Neuronal stem cell (in vitro differentiated cells): ENCODE measurements at places on chromosomes 12 and 14.
A peak's percentile ranks its signal among the peaks of the same experiment; 100 is the strongest.

GRCh38 chr14:73474952-73475351, 15.8 kb upstream of the RIOX1 start:
- no peak for DNase-seq

- DNase-seq, result no peak
Observed at GRCh38 chr12:124194893-124195566, 99.9 kb upstream of the RFLNA start.

GRCh38 chr14:95255013-95255412, 64.7 kb downstream of the CLMN start:
- no peak for DNase-seq

DNA sequence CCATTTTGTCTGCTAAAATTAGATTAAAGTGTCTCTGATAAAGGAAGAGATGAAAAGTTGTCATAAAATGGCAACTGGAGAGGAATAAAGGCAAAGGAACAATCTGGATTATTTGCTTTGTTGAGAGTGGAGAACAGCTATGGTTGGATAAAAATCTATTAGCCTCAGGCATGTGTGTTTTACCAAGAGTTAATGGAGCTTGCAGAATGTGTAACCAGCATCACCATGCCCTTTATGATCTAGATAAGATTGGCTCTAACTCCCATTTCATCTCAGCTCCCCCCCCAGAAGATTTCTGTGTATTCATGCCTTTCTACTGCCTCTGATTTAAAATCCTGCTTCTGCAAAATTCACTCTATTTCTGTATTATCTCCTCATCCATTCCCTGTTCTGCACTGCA, 93.8 kb downstream of the GALC start:
- no peak for DNase-seq

DNA sequence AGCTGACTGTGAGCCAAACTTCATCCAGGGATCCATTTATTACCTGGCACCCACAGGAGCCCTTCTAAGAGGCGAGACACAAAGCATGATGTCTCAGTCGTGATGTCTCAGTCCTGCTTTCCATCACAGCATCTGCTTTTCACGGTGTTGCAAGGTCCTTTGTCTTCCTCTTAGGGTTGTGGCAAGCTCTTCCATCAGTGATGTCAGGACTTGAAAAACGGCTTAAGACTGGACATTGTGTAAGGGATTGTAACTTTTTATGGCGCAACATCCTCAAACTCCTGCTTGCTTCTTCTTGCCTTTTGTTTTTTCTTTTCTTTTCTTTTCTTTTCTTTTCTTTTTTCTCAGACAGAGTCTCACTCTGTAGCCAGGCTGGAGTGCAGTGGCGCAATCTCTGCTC, 586.5 kb upstream of the TMEM132C start:
- DNase-seq, result no peak

DNA sequence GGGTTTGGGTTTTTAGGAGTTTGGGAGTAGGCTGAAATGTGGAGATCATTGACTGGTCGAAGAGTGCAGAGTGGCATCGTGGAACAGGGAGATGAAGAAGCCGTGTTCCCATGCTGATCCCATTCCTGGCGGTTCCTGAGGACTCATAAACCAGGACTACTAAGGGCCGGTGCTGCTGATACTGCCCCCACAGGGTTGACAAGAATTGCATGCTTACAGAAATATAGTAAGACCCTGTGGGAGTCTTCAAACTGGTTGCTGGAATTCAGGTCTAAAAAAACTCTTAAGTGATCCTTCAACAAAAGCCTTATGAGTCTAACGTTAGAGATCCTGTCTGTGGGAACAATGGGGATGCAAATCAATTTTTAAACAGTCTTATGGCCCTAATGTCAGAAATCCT, 64.0 kb upstream of the ARHGAP5 start:
- DNase-seq, result no peak

DNA sequence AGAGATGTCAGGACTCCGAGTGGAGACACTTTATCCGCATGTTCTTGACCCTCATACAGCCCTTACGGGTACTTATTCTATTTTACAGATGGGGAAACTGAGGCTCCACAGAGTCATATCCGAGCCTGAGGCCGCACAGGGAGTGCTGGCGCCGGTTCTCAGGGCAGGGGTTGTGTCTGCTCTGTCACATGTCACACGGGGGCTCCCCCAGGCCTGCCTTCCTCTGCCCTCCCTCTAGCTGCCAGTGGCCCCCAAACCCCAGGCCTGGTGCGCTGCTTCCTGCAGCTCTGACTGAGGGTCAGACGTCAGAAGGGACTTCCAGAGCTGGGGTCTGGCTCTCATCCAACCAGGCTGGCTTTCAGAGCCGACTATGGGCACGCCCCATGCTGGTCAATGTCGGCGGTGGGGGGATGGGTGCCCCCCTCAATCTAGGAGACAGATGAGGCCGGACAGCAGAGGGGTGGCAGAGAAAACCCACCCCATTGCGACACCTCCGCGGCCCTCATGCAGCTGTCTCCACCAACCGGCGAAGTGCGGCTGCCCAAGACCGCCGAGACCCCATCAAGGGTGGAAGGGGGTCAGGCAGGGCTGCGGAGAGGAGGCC, 811 bp upstream of the INF2 start:
- DNase-seq, result no peak

- no peak for DNase-seq
Observed at GRCh38 chr12:119699199-119699760, 31.3 kb downstream of the PRKAB1 start.

- no peak for DNase-seq
Observed at GRCh38 chr12:109294286-109294796, 14.7 kb downstream of the FOXN4 start.

DNA sequence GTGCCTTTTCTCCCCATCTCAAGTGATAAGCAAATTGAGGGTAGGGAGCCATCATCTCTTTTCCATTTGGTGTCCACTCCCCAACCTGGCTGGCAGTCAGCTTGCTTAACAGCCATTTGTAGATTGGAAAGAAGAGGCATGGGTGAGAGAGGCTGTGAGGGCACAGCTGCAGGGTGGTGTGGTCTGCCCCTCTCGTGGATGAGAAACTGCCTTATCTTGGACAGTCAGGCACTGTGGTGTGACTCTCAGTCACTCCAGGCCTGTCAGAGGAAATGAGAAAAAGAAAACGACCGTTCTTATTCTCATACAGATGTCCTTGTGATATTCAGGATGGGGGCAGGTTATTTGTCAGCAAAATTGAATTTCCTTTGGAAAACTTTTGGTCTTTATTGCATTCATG, 65.1 kb upstream of the SRSF5 start:
- no peak for DNase-seq

DNA sequence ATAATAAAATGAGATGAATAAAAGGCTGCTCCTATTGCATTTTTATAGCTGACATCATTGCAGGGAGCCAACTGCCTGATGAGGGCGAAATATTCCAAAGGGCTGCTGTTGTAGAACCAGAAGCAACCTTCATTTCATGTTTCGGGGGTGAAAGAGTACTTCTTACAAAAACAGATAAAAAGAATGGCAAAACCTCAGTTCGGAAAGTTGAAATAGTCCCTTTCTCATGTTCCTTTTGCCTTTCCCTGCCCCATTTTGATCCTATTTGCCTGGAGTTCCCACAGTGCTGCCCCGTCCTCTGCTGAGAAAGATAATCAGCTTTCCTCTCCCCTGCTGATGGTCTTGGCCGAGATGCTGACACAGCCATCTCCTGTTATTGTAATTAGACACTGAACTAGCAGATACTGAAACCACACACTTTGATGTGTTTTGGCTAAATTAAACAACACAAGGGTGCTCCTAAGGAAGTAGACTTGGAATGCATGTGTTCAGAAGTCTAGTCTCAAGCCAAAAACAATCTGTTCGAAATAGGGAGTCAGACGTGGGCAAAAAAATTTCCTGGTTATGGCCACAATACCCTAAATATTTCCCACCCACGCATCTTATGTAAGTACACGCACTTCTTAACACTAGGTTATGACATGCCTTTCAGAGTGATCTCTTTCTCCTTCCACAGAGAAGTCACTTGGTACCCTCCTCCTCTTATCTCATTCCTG, 117.2 kb downstream of the PPM1H start:
- no peak for DNase-seq

DNA sequence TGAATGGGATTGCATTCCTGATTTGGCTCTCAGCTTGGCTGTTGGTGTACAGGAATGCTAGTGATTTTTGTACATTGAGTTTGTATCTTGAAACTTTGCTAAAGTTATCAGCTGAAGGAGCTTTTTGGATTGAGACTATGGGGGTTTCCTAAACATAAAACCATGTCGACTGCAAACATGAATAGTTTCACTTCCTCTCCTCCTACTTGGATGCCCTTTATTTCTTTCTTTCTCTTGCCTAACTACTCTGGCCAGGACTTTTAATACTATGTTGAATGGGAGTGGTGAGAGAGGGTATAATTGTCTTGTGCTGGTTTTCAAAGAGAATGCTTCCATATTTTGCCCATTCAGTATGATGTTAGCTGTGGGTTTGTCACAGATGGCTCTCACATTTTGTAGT, 141.5 kb downstream of the CEP83 start:
- DNase-seq, result no peak

GRCh38 chr12:2341871-2342270, 289.1 kb downstream of the CACNA1C start:
- no peak for DNase-seq

GRCh38 chr14:68216079-68216478, 396.5 kb downstream of the RAD51B start:
- DNase-seq, result no peak

DNA sequence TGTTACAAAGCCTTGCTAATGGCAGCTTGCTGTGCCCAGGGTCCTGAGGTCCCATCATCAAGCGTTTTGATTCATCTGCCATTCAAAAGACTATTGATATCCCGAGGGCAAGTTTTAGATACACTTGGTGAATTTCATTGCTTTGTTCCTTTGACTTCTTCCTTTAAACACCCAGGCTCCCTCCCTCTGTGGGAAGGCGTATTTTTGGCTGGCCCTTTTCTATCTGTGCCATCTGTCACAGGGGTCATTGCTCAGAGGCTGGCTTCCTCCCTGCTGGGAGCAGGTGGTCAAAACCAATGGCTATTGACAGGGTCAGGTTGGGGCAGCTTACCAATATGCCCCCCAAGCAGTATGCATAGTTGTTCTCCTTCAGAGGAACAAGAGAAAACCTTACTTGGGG, 40.0 kb downstream of the SCN8A start:
- DNase-seq, result no peak

- DNase-seq, result no peak
Observed at GRCh38 chr12:16472631-16473030, 125.2 kb downstream of the MGST1 start.

DNA sequence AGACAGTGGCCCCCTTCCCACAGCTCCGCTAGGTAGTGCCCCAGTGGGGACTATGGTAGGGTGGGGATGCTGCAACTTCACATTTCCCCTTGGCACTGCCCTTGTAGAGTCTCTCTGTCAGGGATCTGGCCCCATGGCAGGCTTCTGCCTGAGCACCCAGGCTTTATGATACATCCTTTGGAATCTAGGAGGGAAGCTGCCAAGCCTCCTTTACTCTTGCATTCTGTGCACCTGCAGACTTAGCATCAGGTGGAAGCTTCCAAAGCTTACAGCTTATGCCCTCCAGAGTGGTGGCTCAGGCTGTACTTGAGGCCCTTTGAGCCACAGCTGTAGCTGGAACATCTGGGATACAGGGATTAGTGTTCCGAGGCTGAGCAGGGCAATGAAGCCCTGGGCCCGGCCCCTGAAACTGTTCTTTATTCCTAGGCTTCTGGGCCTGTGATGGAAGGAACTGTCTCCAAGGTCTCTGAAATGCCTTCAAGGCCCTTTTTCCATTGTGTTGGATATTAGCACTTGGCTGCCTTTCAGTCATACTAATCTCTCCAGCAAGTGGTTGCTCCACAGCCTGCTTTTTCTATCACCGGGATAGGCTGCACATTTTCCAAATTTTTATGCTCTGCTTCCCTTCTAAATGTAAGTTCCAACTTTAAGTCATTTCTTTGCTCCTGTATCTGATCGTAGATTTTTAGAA, 22.2 kb upstream of the OR6J1 start:
- no peak for DNase-seq

GRCh38 chr14:68612049-68612448, 180.8 kb downstream of the ZFP36L1 start:
- no peak for DNase-seq

GRCh38 chr12:90174198-90174510, 465.5 kb upstream of the ATP2B1 start:
- no peak for DNase-seq

DNA sequence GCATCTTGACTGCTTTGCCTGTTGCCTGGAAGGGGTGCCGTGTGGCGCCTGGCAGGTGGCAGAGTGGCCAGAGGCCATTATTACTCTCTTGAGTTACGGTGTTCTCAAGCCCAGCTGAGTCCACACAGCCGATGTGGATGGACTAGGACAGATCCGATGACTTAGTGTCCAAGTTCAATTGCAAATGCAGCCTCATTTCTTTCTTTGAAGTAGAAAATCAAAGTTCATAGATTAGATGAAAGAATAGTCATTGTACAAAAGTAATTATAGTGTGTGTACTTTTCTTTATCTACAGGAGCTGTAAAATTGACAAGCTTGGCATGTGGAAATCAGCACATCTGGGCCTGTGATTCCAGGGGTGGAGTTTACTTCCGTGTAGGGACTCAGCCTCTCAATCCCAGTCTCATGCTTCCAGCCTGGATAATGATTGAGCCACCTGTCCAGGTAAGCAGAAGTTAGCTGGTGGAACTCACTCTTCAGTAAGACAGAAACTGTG, 44.7 kb downstream of the ANKRD9 start:
- no peak for DNase-seq

GRCh38 chr12:94010307-94010706, 138.1 kb upstream of the PLXNC1 start:
- DNase-seq, result no peak

DNA sequence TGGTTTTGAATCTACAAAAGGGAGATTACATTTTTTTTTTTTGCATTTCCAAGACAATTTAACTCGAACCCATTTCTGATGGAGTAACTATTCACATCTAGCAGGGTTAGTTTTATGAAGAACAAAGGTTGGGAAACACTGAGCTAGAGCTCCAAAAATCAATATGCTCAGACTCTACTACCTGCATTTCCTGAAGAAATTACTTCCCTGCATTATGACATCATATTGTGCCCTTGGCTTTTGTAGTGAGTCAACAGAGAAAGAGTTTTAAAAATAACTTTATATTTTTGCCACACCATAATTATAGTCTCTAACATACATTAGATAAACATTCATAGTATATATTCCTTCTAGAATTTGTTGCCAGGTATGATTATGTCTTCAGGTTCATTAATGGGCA, 14.8 kb downstream of the GRIP1 start:
- no peak for DNase-seq

- peak; percentile 33 for DNase-seq
Observed at GRCh38 chr12:106582249-106582591, 584 bp upstream of the RFX4 start.
